ENCODE measurements at places on chromosomes 6 and 20.

GRCh38 chr6:126625019-126625418 is 285.1 kb downstream of the CENPW start:
- DNase-seq: peak; percentile 57

GRCh38 chr20:20466341-20466879 is 98.5 kb downstream of the INSM1 start:
- no peak for DNase-seq

GRCh38 chr6:18823782-18824386 is 436.7 kb downstream of the RNF144B start:
- peak; percentile 17 for DNase-seq

- DNase-seq: no peak
Observed at GRCh38 chr6:39560915-39561314, 164.3 kb downstream of the KIF6 start.

GRCh38 chr20:17909869-17910321 is 58.7 kb downstream of the SNX5 start:
- no peak for DNase-seq

DNA sequence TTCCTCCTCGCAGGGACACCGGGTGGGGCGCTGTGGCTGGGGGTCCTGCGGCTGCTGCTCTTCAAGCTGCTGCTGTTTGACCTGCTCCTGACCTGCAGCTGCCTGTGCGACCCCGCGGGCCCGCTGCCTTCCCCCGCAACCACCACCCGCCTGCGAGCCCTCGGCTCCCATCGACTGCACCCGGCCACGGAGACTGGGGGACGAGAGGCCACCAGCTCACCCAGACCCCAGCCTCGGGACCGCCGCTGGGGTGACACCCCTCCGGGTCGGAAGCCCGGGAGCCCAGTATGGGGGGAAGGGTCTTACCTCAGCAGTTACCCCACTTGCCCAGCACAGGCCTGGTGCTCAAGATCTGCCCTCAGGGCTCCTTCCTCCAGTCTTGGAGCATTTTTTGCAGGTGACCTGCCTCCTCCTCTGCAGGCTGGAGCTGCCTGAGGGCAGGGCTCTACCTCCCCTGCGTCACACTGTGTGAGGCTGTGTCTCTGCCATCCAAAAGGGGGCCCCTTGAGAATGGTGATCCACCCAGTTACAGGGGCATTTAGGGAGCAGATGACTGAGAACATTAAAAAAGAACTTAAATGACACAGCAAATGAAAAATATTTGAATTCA is 3.9 kb upstream of the CNPY3 start:
- no peak for DNase-seq

- no peak for DNase-seq
Observed at GRCh38 chr6:1724124-1724523, 114.4 kb downstream of the FOXC1 start.

DNA sequence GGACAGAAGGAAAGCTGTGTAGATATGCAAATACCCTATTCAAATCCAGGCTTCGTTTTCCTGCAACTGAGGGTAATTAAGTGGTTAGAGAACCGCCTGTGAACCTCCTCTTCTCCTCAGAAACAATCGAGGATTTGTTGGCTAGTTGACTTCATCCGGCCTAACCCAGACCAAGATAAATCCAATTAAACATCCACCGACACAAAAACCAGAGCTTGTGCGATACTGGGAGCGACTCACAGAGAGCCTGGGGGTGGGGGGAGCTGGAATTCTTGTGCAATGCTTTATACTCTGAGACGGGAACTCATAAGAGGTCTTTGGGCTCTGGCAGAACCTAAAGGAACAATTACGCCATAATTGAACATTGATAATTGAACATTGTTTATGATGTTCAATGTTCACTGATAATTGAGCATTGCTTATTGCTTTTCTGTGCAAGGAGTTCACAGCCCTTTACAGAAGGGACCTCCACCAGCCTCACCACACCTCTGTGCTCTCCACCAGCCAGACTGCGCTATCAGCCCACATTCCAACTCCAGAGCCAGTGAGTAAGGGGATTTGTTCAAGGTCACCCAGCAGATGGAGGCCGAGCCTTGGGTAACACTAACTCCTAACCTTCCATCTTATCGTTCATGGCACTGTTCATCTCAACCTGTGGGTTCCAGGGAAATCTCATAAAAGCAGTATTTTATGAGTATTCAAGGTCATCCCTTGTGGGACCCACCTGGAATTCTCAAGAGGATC is 429.6 kb upstream of the JARID2 start:
- DNase-seq: no peak

- no peak for DNase-seq
Observed at GRCh38 chr6:28206928-28207509, 18.1 kb upstream of the ZSCAN9 start.

DNA sequence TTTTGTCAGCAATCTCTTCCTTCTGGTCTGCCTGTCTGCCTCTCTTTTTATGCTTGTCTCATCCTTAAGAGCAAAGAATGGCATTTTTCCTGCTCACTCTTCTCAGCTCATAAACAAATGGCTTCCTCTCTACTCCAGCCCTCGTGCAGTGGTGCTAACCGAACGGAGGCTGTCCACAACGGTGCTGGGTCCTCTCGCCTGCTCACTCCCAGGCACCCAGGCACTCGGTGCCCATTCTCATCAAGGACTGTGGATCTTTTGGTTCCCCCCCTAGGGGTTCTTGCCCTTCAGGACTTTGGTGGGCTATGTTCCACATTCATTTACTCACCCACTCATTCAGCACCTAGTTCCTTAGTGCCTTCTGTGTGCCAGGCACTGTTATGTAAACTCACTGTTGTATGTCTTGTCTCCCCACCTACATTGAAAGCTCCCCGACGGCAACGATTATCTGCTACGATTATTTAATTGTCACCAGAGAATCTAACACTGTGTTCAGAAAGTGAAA is 113.9 kb downstream of the FYN start:
- DNase-seq: no peak

DNA sequence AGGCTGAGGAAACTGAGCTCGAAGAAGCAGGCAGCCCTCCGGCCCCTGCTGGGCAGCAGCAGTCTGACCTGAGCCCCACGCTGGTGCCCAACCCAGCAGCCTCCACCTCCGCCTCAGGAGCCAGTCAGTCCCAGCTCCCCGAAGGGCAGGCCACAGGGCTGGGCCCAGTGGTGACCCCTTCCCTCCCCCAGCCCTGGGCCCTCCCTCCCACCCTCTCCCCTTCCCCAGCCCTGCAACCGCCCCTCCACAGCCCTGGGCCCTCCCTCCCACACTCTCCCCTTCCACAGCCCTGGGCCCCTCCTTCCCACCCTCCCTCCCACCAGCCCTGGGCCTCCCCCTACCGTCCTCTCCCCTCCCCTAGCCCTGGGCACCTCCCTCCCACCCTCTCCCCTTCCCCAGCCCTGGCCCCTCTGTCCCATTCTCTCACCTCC is 115.0 kb downstream of the TAF4 start:
- no peak for DNase-seq

DNA sequence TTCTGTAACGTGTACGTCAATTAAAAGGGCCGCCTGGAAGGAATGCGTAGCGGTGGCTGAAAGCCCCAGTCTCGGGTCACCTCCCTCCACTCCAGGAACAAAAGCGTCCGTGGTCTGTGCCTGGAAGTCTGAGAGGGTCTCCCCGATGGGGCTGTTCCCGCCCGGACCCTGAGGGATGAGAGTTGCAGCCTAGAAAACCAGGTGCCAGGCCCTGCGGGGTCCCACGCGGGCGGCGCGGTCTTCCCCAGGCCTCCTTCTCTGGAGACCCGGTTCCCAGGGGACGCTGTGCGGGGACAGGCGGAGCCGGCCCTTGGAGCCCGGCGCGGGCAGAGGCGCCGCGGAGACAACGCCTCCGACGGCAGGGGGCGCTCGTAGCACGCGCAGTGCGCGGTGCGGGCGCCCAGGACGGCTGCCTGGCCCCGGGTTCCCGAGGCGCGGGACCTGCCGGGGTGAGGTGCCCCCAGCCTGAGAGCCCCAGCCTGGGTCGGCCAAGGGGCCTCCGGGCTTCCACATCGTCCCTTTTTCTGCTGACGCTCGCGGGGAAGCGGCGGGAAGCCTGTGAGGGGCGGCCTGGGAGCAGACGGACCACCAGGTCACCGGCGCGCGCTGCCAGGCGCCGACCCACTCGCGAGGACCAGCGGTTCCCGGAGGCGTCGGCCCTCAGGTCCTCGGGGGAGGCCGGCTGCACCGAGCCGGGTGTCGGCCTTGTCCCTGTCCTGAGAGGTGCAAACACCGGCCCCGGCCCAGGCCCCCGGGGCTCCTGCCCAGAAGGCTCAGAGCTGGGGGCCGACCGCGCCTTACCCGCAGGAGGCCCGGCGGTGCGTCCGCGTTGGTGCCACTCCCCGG is 5.3 kb upstream of the FOXC1 start:
- peak; percentile 90 for DNase-seq

DNA sequence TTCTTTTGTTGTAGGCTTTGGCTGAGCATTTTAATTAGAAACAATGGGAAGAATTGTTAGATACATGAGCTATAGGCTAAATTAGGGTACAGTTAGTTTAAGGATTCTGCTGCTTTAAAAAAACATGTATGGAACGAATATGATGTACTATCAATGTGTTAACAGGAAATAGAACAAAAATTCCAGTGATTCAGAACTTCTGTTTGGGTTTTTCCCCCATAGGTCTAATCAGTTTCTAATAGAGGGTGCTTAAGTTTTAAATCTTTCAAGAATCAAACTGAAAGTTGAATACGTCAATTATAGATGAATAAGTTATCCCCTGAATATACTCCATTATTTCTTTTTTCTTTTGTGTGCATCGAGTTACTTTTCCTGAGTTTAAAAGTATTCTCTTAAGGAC is 1.9 kb downstream of the TAB2 start:
- DNase-seq: no peak

DNA sequence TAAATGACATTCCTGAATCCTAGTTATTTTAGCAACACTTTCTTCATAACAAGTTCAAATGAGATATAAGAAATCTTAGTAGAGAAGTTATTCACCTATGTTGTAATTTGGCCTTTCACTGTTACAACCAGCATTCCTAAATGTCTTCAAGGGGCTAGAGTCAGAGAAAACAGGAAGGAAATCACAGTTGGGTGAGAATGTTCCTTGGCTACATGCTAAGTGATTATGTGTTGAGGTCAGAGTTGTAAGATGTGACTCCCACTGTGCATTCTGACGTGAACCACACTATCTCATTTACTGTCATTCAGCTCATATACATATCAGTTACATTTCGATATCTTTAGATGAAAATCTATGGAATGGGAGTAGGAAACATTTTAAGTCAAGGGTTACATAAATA is 51.0 kb upstream of the MLIP start:
- DNase-seq: no peak

DNA sequence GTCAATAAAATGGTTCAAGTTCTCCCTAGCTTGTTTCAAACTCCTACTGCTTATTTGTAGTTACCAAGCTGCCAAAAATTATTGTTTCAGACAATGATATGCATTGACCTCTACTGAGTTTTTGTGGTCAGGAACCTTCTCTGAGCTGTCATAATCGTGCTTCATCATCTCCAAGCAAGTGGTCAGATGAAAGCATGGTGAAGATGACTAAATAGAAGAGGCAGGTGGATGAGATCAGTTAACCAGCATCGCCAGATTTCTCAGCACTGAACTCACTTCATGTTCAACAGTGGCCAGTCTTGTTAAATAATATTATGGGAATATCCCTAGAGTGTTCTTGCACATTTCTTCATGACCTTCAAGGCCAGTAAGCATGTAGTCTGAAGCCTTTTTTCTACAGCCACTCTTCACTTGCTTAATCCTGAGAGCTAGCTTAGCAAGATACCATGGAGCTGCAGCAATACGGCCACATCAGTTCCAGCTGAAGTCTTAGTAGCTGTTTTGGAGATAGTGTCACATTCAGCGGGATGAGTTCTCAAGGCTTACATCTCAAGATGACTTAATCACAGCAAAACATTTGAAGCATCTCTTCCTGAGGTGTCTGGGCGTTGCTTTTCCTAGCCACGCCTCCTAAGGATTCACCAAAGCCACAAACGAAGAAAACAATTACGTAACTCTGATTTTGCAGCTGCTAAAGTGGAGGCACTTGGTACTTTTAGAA is 101.6 kb upstream of the TMEM30A start:
- no peak for DNase-seq

GRCh38 chr6:14546036-14546435 is 428.5 kb downstream of the CD83 start:
- no peak for DNase-seq

GRCh38 chr20:52004018-52004417 is 187.6 kb downstream of the ZFP64 start:
- DNase-seq: no peak

GRCh38 chr6:52621631-52622030 is 44.8 kb upstream of the TRAM2 start:
- DNase-seq: no peak

- no peak for DNase-seq
Observed at GRCh38 chr6:52157301-52157941, 28.8 kb upstream of the IL17A start.

- no peak for DNase-seq
Observed at GRCh38 chr6:44668391-44668930, 281.0 kb downstream of the CDC5L start.

GRCh38 chr6:1382883-1383728 is 6.3 kb upstream of the FOXF2 start:
- peak; percentile 32 for DNase-seq

DNA sequence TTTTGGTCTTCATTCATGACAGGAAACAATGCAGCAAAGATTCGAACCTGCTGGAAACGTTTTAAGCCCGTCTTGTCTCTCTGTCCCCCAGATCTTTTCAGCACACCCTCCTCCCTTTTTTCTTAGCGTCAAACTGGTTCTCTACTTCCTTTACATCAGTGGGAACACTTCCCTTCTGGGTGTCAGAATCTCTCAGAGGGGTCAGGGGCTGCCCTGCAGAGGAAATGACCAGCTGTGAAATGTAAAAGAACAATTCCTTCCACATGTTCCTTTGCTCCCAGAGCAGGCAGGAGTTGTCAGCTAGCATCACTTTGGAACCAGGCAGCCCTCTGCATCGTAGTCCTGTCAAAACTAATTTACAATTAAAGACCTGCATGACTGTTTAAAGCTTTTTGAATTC is 619.0 kb downstream of the TFAP2A start:
- DNase-seq: no peak

DNA sequence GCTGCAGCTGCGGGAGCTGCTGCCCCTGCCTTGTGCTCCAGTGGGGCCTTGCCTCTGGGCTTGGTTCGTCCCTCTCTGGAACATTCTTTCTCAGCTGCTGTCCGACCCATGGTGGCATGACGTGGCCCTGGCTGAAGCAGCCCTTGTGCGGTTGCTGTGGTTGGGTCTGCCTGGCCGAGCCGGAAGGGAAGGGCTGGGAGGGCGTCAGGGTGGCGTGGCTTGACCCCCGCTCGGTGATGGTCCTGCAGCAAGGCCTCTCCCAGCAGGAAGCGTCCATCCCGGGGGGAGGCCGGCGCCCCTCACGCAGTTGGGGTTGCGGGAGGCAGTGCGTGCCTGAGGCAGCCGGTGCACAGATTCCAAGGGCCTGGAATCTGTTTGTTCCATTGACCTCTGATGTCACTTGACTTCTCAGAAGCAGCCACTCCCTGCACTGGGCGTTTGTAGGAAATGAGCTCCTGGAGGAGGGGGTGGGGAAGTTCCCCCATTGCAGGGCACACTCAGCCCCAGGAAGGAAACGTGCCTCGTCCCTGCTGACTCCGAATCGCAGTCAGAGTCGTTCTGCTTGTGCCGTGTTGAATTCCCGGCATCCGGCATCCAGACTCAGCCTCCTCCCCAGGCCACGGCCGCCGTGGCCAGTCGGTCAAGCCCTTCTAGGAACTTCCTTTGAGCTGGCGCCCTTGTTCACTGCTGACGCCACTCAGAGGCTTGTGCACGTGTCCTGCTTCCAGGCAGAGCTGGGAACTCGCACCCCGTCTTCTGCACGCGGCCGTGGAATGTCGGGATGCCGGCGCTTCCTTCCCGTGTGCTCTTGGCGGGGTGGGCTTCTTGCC is 9.7 kb upstream of the TNFRSF6B start:
- DNase-seq: peak; percentile 60

- DNase-seq: no peak
Observed at GRCh38 chr6:2890976-2891767, 11.9 kb downstream of the SERPINB9 start.
